ENCODE measurements at places on chromosomes 1 and 21. TPM values are rescaled to one million over a fixed set of nuclear protein-coding genes. Genes with fewer than 3 reads are reported as not detected.

GRCh38 chr1:87167157-87167789, 161.4 kb upstream of the LMO4 start:
- H3K4me1 ChIP-seq: no peaks in the 10 kb centered on the region
- no peaks in the 10 kb centered on the region for H3K27me3 ChIP-seq
- no peak overlapping the region for H3K4me3 ChIP-seq
- no peak for DNase-seq

GRCh38 chr1:43842175-43842498, 91.5 kb upstream of the ARTN start:
- no peaks in the 10 kb centered on the region for H3K36me3 ChIP-seq
- no peak overlapping the region for H3K4me3 ChIP-seq
- H3K27ac ChIP-seq: no peak overlapping the region
- H3K4me1 ChIP-seq: no peaks in the 10 kb centered on the region

Gene USH2A
- total RNA-seq: not detected

Gene ERICH3
- not detected for total RNA-seq

Gene ATP8B2
- total RNA-seq: 35.2 TPM

Data from upper lobe of right lung (tissue), 1 donor.